CD4-positive, alpha-beta memory T cell (primary cell): ENCODE measurements at places on chromosomes 5 and 9.

DNA sequence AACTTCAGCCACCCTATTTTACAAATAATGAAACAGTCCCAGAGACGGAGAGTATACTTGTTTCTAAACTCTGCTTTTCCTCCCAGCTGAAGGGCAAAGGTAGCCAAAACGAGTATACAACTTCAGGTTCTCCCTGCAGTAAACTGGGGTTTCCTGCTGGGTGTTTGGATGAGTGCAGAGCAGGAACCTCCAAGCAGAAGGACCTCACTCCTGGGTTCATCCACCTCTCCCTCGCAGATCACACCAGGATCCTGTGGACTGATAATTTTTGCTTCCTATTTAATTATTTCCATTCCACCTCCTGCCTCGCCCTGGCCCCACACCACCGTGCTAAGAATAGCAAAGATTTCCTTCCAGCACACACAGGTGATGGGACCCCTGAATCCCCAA is 2.0 kb upstream of the FOXB2 start:
- no peak overlapping the region for H3K27ac ChIP-seq
- peaks cover 42% of the 10 kb centered on the region for H3K27me3 ChIP-seq
- H3K4me1 ChIP-seq, result peaks cover 18% of the 10 kb centered on the region
- H3K36me3 ChIP-seq, result no peaks in the 10 kb centered on the region

GRCh38 chr5:171420431-171421241 is 1.2 kb downstream of the FGF18 start:
- H3K4me3 ChIP-seq, result no peak overlapping the region
- H3K27me3 ChIP-seq, result peaks cover 10% of the 10 kb centered on the region
- no peak overlapping the region for H3K27ac ChIP-seq
- no peak for DNase-seq
- peaks cover 20% of the 10 kb centered on the region for H3K4me1 ChIP-seq
- H3K36me3 ChIP-seq, result no peaks in the 10 kb centered on the region

GRCh38 chr5:42858031-42858643 is 46.4 kb upstream of the SELENOP start:
- H3K4me3 ChIP-seq, result no peak overlapping the region
- H3K36me3 ChIP-seq, result no peaks in the 10 kb centered on the region
- DNase-seq, result no peak
- H3K4me1 ChIP-seq, result no peaks in the 10 kb centered on the region
- H3K27me3 ChIP-seq, result no peaks in the 10 kb centered on the region

DNA sequence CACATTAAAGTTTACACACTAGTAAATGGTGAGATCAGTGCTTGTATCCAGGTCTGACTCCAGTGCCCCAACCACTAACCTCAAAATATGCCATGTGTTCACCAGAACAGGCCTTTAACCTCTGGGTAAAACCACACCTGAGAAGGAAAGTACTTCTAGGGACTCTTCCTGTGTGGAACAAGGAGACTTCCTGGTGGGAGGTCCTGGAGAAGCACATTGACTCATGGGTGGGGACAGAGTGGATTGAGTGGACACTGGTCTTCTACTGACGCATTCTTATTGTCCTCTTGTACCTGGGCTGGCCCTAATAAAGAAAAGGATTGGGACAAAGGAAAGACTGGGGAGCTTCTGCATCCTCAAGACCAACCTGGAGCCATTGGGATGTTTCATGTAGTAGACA is 43.4 kb downstream of the ANGPTL2 start:
- H3K4me1 ChIP-seq, result peaks cover 5% of the 10 kb centered on the region
- DNase-seq, result no peak
- no peak overlapping the region for H3K27ac ChIP-seq
- H3K4me3 ChIP-seq, result no peak overlapping the region
- H3K27me3 ChIP-seq, result no peaks in the 10 kb centered on the region

DNA sequence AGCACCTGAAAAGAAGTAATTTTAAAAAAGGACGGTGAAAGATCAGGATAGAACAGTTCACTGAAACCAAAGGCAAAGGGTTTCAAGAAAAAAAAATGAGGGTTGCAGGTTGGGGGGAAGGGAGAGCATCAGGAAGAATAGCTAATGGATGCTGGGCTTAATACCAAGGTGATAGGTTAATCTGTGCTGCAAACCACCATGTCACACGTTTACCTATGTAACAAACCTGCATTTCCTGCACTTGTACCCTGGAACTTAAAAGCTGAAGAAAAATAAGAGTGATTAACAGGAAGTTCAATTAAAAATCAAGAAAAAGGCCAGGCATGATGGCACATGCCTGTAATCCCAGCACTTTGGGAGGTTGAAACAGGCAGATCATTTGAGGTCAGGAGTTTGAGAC is 44.1 kb upstream of the RNF38 start:
- no peaks in the 10 kb centered on the region for H3K36me3 ChIP-seq
- no peaks in the 10 kb centered on the region for H3K27me3 ChIP-seq
- H3K27ac ChIP-seq, result no peak overlapping the region
- DNase-seq, result no peak

- H3K4me3 ChIP-seq, result no peak overlapping the region
- H3K27ac ChIP-seq, result no peak overlapping the region
- H3K27me3 ChIP-seq, result no peaks in the 10 kb centered on the region
- H3K4me1 ChIP-seq, result no peaks in the 10 kb centered on the region
- no peak for DNase-seq
These were observed 25.1 kb downstream of the TRIO start for GRCh38 chr5:14168144-14168792.

DNA sequence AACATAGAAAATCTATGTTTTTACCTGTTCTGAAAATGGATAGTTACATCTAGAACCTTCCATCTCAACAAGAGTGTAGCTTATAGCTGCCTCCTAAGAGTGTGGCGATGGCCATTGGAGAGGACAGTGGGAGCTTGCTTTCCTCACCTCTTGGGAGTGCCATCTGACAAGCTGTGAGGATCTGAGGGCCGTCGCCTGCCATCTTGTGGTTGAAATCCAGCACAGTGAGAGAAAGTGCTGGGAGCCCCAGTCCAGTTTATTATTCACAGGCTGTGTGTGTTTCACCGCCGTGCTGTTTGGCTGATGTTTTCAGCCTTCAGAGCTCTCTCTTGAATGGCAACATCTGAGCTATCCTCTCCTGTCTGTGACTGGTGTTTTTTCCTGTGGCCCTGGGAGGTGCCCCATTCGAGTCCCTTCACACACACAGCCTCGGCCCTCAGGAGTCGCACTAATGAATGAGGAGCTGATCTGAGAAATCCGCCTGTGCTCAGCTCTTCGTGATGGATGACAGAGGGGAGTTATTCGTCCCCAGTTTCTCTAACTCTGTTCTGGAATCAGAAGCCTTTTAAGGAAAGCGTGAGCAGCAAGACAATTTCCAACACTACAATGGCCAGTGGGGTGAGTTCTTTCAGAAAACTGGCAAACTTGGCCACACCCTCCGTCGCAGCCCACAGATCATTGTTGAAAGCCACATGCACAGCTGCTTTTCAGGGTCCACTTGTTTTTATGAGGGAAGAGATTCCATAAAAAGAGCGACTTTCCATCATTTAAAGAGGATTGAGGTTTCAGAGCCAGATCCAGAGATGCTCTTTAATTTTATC is 170.3 kb downstream of the PDZD2 start:
- no peak overlapping the region for H3K27ac ChIP-seq
- DNase-seq, result no peak
- no peaks in the 10 kb centered on the region for H3K4me1 ChIP-seq
- no peaks in the 10 kb centered on the region for H3K27me3 ChIP-seq

DNA sequence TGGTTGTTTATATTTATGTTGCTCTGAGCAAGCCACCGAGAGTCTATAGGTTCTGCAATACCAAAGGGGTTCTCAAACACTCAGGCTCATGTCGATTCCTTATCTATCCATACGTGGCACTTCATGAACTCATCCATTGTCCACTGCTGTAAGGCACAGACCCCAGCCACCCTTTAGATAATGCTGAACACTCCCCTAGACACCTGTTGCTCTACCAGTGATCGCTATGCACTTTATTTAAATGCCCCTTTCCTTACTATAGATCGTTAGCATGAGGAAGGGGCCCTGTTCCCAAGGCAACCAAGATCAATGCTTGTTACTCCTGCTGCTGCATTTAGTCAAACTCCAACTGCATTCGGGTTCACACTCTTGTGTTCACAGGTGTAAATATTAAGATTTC is 171.9 kb downstream of the PAM start:
- H3K4me3 ChIP-seq, result no peak overlapping the region
- H3K27me3 ChIP-seq, result no peaks in the 10 kb centered on the region
- H3K36me3 ChIP-seq, result peaks cover 12% of the 10 kb centered on the region
- H3K27ac ChIP-seq, result no peak overlapping the region

DNA sequence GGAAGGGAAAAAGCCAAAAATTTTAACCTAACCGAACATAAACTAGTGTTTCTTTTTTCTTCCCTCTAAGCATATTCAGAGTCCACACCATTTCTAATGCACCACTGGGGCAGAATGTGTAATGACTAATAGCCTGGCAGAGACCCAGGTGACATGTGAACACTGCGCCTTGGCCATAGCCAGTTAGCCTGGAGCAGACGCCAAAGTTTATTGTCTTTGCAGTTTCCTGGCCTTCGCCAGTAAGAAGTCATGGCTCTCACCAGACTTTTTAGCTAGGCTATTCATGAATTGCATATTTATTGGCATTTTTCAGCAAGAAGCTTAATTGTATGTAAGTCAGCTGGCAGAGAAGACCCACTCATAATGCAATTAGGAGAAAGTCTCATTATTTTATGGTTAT is 182.8 kb upstream of the SLC27A6 start:
- DNase-seq, result no peak
- H3K36me3 ChIP-seq, result no peaks in the 10 kb centered on the region
- H3K27ac ChIP-seq, result no peak overlapping the region
- no peak overlapping the region for H3K4me3 ChIP-seq

DNA sequence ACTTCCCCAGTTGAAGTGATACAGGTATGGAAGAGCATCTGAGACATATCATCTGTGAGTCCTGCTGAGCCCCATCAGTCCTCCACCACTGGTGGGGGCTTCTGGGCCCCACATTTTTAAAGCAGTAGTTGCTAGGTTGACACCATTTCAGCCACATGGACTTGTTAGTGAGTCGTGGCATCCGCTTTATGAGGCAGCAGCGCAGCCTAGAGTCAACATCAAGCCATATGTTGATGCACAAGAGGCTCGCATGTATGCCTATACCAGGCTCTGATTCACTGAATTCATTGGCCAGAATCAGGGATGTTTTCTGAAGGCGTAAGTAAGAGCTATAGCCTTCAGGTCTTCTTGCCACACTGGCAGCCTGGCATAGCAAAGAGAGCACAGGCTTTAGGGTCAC is 26.8 kb downstream of the ZNF346 start:
- peaks cover 32% of the 10 kb centered on the region for H3K36me3 ChIP-seq
- no peaks in the 10 kb centered on the region for H3K4me1 ChIP-seq
- no peak for DNase-seq

- H3K4me1 ChIP-seq, result no peaks in the 10 kb centered on the region
- H3K36me3 ChIP-seq, result no peaks in the 10 kb centered on the region
- H3K4me3 ChIP-seq, result no peak overlapping the region
These were observed 699.9 kb downstream of the MTRR start for GRCh38 chr5:8568858-8569257.

DNA sequence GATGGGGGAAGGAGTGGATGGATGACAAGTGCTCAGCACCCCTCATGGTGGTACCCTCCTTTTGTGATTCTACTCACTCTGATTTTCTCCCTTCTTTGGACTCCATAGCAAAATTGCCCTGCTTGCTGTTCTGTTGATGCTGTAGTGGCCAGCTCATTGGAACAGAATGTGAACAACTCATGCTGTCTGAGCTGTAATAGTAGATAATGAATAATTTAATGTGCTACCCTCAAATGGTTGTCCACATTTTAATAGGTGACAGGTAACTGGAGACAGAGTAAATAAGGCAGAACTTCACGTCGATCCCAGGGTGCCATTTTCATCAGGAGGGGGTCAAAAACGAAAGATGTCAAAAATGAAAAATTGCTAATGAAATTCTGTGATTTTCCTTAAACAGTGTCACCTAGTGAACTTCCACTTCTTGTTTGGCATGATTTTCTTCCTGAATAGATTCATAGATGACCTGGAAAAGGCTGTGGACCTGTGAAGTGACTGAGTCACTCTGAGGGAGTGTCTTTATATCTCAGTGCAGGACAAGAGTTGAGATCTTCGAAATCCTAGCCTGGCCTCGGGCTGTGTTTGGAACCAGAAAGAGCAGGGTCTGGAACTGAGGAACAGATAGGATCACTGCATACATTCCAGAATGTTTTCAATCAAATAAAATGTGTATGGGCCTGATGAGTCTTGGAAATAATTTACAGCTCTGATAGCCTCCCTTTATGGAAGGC is 270.2 kb downstream of the PSAT1 start:
- no peaks in the 10 kb centered on the region for H3K27me3 ChIP-seq
- no peaks in the 10 kb centered on the region for H3K4me1 ChIP-seq
- H3K27ac ChIP-seq, result no peak overlapping the region
- no peak for DNase-seq
- no peak overlapping the region for H3K4me3 ChIP-seq

GRCh38 chr5:163967268-163967667 is 461.8 kb downstream of the MAT2B start:
- H3K4me3 ChIP-seq, result no peak overlapping the region
- no peaks in the 10 kb centered on the region for H3K4me1 ChIP-seq
- no peaks in the 10 kb centered on the region for H3K27me3 ChIP-seq
- H3K27ac ChIP-seq, result no peak overlapping the region

DNA sequence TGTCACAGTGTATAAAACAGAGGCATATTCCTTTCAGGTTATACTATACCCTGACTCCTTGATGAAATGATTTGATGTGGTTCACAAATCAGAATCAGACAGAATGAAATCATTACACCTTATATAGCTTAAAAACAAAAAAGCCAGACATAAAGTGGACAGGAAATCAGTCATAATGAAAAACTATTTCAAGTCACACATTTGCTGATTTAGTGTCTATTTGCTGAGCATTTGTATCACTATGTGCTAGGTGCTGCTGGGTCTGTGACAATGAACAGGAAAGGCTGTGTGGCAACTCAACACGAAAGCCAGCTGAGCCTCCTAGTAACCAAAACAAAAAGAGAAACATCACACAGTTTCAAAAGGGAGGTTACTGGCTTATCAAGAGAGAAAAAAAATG is 194.0 kb downstream of the EFNA5 start:
- peaks cover 6% of the 10 kb centered on the region for H3K4me1 ChIP-seq
- peak; percentile 14 for DNase-seq
- no peaks in the 10 kb centered on the region for H3K27me3 ChIP-seq

GRCh38 chr9:16572005-16572734 is 298.3 kb downstream of the BNC2 start:
- no peaks in the 10 kb centered on the region for H3K27me3 ChIP-seq
- H3K4me1 ChIP-seq, result no peaks in the 10 kb centered on the region
- no peak overlapping the region for H3K4me3 ChIP-seq
- H3K36me3 ChIP-seq, result no peaks in the 10 kb centered on the region
- no peak overlapping the region for H3K27ac ChIP-seq

- H3K27me3 ChIP-seq, result no peaks in the 10 kb centered on the region
- H3K36me3 ChIP-seq, result no peaks in the 10 kb centered on the region
- H3K4me1 ChIP-seq, result no peaks in the 10 kb centered on the region
- H3K27ac ChIP-seq, result no peak overlapping the region
- H3K4me3 ChIP-seq, result no peak overlapping the region
These were observed 1019.8 kb upstream of the CDH18 start for GRCh38 chr5:21007781-21008180.
